Heart right ventricle (tissue), 16 donors: ENCODE measurements at places on chromosomes 13 and 19. TPM values are rescaled to one million over a fixed set of nuclear protein-coding genes. Genes with fewer than 3 reads are reported as not detected.

GRCh38 chr13:48583859-48584311, 51.0 kb upstream of the RCBTB2 start:
- no peak overlapping the region for H3K4me3 ChIP-seq
- no peaks in the 10 kb centered on the region for H3K27me3 ChIP-seq
- H3K4me1 ChIP-seq: peaks cover 55% of the 10 kb centered on the region

Gene KLK12
- not detected for total RNA-seq

GRCh38 chr13:40981361-40981760, 37.8 kb downstream of the ELF1 start:
- peaks cover 14% of the 10 kb centered on the region for H3K36me3 ChIP-seq
- H3K27me3 ChIP-seq: no peaks in the 10 kb centered on the region
- no peak for DNase-seq
- H3K4me3 ChIP-seq: peak overlapping the region; percentile 20
- peak overlapping the region; percentile 31 for H3K27ac ChIP-seq

DNA sequence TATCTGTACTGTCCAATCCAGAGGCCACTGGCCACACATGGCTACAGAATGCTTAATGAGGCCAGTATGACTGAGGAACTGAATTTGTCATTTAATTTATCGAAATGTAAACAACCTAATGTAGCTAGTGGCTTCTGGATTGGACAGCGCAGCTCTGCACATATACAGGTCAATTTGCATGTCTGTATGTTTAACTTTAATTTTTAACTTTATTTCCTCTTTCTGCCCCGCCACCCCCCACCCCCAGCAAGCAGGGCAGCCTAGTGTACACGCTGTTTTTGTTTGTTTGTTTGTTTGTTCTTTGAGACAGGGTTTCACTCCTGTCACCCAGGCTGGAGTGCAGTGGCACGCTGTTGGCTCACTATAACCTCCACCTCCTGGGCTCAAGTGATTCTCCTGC, 15.5 kb downstream of the ZSWIM9 start:
- H3K4me3 ChIP-seq: no peak overlapping the region
- no peaks in the 10 kb centered on the region for H3K36me3 ChIP-seq
- no peak overlapping the region for H3K27ac ChIP-seq
- H3K27me3 ChIP-seq: no peaks in the 10 kb centered on the region
- no peaks in the 10 kb centered on the region for H3K4me1 ChIP-seq
- DNase-seq: no peak

- no peaks in the 10 kb centered on the region for H3K27me3 ChIP-seq
- no peaks in the 10 kb centered on the region for H3K36me3 ChIP-seq
- no peak overlapping the region for H3K4me3 ChIP-seq
- H3K4me1 ChIP-seq: no peaks in the 10 kb centered on the region
- no peak overlapping the region for H3K27ac ChIP-seq
- no peak for DNase-seq
Observed at GRCh38 chr13:82803341-82803740, 1078.9 kb downstream of the SLITRK1 start.

DNA sequence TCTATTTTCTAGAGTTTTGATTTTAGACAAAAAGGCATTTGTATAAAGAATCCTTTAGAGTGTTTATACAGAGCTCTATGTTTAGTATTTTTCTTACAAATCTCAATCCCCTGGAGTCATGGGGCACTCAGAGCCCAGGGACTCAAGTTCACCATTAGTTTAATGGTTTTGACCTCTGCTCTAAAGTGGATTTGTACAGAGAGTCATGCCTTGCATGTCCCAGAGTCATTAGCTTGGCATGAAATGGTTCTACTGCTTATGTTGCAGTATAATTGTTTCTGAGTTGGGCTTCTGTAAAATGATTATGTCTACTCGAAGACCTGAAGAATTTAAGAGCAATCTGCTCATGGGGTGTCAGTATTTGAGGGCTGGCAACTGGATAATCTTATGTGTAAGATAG, 406.2 kb downstream of the DLEU7 start:
- no peak for DNase-seq
- no peaks in the 10 kb centered on the region for H3K4me1 ChIP-seq
- H3K36me3 ChIP-seq: no peaks in the 10 kb centered on the region
- H3K27me3 ChIP-seq: no peaks in the 10 kb centered on the region

Gene MYO16
- total RNA-seq: 1.00 TPM

DNA sequence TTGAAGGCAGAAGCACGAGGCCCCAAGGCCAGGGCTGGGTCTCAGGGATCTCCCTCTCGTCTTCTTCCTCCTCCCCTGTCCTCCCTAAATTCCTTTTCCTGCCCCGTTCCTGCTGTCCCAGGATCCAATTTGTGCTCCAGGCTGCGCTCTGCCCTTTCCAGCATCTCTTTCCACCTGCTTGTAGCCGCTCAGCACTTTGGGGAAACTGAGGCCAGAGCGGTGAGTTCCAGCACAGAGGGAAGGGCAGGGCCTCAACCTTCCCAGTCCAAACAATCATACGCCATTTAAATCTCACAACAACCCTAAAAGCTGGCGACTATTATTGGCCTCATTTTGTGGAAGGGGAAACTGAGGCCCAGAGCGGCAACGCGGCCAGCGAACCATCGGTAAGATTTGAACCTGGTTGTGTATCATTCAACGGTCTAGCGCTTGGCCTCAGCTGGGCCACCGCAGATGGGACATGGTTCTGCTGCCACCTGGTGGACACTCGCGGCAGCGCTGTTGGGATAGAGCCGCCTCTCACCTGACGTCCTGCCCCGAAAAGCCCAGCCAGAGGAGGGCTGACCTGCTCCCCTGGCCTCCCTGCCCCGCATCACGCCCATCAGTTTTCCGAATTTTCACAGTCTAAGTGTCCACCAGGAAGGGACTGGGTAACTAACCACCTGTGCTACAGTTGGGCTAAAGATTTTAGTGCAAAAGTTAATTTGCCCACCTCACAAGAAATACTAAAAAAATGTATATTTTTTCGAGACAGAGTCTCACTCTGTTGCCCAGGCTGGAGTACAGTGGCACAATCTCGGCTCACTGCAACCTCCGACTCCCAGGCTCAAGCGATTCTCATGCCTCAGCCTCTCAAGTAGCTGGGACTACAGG, 4.2 kb upstream of the RPL18A start:
- no peak overlapping the region for H3K27ac ChIP-seq
- peak; percentile 90 for DNase-seq
- no peak overlapping the region for H3K4me3 ChIP-seq
- no peaks in the 10 kb centered on the region for H3K36me3 ChIP-seq

GRCh38 chr13:97369261-97369893, 64.6 kb upstream of the RAP2A start:
- peaks cover 62% of the 10 kb centered on the region for H3K36me3 ChIP-seq
- no peaks in the 10 kb centered on the region for H3K27me3 ChIP-seq
- peak overlapping the region; percentile 28 for H3K27ac ChIP-seq
- H3K4me1 ChIP-seq: peaks cover 8% of the 10 kb centered on the region
- peak overlapping the region; percentile 38 for H3K4me3 ChIP-seq

DNA sequence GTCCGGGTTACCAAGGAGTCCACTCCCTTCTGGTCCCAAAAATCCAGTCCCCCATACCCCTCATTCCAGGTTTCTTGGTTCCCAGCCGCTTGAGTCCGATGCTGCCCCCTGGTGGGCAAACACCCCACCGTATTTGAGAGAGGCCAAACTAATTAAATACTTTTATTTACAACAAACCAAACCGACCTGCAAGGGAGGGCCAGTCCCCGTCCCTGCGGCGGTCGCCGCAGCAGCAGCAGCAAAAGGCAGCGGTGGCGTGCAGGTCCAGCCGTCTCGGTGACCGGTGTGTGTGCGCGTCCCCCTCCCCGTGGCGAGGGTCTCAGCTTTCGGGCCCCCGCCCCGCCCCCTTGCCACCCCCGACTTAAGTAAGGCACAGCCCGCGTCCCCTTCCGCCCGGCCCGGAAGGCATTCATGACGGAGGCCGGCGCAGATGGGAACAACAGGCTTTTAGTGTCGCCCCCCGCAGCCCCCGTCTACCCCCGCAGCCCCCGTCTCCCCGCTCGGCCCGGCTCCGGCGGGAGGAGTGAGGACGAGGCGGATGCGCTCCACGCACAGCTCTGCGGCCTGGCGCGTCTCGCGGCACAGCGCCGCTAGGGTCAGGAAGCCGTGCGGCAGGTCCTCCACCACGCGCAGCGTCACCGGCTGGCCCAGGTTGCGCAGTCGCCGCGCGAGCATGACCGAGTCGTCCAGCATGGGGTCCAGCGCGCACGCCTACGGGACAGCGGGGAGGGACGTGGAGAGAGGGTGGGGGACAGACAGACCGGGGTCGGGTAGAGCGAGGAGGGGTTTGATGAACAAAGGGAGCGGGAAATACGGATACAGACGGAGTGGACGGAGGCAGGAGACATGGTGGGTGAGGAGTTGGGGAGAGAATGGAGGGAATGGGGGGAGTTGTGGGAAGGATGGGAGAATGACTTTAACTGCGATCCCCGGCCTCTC, 11.5 kb upstream of the CNFN start:
- H3K36me3 ChIP-seq: peaks cover 32% of the 10 kb centered on the region
- H3K27me3 ChIP-seq: no peaks in the 10 kb centered on the region
- peak; percentile 83 for DNase-seq
- peaks cover 31% of the 10 kb centered on the region for H3K4me1 ChIP-seq

DNA sequence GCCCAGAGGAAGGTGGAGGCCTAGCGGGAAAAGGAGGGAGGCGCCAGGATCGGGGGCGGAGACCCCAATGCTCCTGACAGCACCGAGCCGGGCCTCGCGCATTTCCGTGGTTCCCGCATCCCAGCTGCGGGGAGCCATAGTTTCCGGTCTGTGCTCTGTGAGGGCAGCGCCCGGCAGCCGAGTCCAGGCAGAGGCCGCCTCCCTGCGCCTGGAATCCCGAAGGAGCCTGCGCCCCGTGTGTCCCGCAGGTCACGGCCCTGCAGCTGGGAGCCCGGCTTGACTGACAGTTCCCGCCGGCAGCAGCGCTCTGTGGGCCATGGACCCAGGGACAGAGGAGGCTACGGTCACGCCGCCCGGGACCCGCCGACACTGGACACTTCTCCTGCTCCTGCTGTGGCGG, 74.6 kb upstream of the C13orf46 start:
- DNase-seq: no peak
- H3K27me3 ChIP-seq: no peaks in the 10 kb centered on the region
- H3K36me3 ChIP-seq: no peaks in the 10 kb centered on the region
- peaks cover 10% of the 10 kb centered on the region for H3K4me1 ChIP-seq
- no peak overlapping the region for H3K27ac ChIP-seq

Gene ZNF470
- 4.6 TPM for total RNA-seq

Gene SGCG
- 150 TPM for total RNA-seq

DNA sequence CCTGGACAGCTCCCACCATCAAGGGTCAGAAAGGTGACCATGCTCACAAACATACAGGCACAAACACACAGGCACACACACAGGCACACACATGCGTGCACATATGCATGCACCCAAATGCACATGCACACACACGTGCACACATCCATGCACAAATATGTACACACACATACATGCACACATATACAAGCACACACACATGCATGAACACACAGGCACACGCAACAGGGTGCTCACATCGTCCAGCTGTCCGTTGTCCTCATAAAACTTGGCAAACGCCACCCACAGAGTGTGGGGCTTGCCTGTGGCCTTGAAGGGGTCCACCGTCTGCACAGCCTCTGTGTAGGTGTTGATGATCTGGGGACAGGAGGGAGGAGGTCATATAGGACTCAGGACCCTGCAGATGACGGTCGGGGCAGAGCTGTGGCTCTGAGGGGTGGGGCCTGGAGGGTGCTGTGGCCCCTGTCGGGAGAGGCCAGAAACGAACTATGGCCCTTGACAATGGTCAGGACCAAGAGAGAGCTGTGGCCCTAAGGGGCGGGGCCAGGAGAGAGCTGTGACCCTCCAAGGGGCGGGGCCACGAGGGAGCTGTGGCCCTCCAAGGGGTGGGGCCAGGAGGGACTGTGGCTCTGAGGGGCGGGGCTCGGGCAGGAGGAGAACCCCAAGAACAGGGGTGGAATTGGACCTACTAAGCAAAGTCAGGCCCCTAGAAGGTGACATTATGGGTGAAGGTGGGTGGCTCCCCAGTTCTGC, 6.2 kb downstream of the XAB2 start:
- peaks cover 96% of the 10 kb centered on the region for H3K36me3 ChIP-seq
- H3K27ac ChIP-seq: no peak overlapping the region
- H3K4me1 ChIP-seq: peaks cover 9% of the 10 kb centered on the region
- H3K27me3 ChIP-seq: no peaks in the 10 kb centered on the region
- DNase-seq: no peak

DNA sequence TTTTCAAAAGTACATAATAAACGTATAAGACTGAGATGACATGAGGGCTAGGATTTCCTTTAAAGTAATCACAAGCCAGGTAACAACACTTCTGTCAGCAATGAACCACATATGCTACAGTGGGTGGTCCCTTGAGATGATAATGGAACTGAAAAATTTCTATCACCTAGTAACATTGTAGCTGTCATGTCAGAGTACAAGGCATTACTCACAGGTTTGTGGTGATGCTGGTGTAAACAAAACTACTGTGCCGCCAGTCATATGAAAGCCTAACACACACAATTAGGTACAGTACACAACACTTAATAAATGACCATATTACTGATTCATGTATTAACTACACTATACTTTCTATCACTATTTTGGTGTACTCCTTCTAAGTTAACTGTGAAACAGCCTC, 36.8 kb downstream of the MIPEP start:
- no peak overlapping the region for H3K27ac ChIP-seq
- no peak for DNase-seq
- no peaks in the 10 kb centered on the region for H3K4me1 ChIP-seq
- H3K4me3 ChIP-seq: no peak overlapping the region

- H3K27ac ChIP-seq: peak overlapping the region; percentile 64
- no peaks in the 10 kb centered on the region for H3K27me3 ChIP-seq
Observed at GRCh38 chr13:44302233-44302632, 71.4 kb upstream of the SERP2 start.

DNA sequence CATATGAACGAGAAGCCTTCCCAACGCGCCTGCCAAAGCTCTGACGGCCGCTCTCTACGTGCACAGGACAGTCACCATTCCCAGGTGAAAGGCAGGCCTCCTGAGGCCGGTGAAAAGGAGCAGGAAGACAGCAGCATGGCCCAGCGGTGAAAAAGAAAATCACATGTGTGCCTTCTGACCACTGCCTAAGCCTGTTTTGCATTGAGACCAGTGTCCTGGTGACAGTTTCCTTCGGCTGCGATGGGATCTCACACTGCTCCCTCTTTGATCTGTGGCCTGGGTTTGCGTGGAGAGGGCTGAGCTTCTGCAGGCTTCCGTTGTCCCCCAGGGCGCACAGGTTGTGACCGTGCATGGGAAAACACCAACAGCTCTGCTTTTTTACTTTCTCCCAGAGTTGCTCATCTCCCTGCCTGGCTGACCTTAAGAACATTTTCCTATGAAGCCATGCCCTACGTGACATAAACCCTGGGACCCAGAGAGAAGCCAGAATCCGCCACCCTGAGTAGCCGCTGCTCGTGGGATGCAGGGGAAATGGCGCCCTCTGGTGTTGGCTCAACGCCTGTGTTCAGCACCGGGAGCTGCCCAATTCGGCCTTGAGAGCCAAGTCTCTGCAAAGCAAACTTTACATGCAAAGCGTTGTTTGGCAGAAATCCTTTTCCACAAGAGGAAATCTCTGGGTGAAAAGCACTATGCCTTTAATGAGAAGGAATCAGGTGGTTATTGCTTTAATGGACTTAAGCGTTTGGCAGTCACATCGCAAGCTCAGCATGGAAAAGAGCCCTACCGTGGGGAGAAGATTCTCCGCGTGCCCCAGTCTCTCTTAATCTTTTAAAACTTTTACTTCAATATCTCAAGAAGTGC, 112.2 kb upstream of the GPR12 start:
- no peaks in the 10 kb centered on the region for H3K4me1 ChIP-seq
- peak; percentile 60 for DNase-seq
- no peak overlapping the region for H3K27ac ChIP-seq
